ENCODE measurements at places on chromosomes 1 and 21.
A peak's percentile ranks its signal among the peaks of the same experiment; 100 is the strongest.

GRCh38 chr1:205301205-205301821 is 20.2 kb downstream of the NUAK2 start:
- no peak for DNase-seq

- no peak for DNase-seq
These were observed 36.6 kb downstream of the ELF3 start for GRCh38 chr1:202046748-202047708.

GRCh38 chr1:85237613-85238012 is 21.8 kb downstream of the C1orf52 start:
- no peak for DNase-seq

GRCh38 chr21:27643326-27643725 is 676.4 kb upstream of the ADAMTS5 start:
- no peak for DNase-seq

DNA sequence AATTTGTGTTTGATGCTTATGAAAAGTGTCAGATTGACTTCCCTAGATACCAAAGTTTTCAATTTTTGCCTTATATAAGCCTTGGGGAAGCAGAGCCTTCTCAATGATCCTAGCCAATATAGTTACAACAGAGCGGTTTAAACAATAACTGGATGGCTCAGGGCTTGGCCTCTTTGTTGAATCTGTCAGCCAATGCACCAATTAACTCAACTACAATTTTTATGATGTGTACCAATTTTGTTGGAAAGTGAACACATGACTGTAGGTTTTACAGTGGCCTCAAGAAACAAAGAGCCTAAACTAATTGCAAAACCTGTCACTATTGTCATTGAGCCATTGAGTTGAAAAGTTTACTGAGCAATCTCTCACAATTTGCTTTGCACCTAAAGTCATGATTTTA is 71.6 kb upstream of the RGS18 start:
- DNase-seq: no peak

GRCh38 chr1:23798662-23799142 is 1.9 kb downstream of the GALE start:
- no peak for DNase-seq

DNA sequence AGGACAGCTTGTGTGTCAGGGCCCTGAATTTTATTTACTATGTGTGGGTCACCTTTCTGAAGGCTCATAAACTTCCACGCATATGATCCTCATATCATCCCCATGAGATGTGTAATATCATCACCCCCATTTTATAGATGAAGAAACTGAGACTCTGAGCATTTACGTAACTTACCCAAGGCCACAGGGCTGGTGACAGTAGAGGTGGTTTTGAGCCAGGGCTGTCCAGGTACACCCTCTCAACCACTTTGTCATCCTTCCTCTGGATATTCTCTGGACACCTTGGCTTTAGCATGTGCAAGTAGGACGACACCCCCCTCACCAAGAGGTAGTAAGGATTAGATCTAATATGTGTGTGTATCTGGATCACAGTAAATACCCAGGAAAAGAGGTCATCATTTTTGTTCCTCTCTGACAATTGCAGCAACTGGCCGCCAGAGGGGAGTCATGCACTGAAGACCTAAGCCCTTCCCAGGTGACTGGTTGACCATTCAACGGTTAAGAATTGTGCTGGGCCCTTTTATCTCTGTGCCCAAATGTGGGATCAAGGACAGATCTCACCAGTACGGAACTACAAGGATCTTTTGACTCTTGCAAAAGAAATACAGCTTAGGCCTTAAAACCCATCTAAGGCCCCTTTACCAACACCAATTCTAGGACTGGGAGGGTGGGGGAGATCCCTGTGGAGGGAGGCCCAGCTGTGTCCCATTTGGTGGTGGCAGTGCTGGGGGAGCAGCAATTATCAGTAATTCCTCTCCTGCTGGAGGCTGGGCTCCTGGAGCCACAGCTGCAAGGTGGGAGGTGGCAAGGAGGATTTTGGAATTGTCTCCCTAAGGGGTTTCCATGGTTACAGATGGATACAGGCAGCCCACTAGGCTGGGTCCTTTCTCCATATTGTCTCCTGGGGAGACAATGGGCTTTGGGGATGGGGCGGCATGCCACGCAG is 13.7 kb upstream of the E2F2 start:
- peak; percentile 78 for DNase-seq
